Fibroblast of villous mesenchyme (primary cell): ENCODE measurements at places on chromosomes 6 and 20. TPM values are rescaled to one million over a fixed set of nuclear protein-coding genes. Genes with fewer than 3 reads are reported as not detected.

DNA sequence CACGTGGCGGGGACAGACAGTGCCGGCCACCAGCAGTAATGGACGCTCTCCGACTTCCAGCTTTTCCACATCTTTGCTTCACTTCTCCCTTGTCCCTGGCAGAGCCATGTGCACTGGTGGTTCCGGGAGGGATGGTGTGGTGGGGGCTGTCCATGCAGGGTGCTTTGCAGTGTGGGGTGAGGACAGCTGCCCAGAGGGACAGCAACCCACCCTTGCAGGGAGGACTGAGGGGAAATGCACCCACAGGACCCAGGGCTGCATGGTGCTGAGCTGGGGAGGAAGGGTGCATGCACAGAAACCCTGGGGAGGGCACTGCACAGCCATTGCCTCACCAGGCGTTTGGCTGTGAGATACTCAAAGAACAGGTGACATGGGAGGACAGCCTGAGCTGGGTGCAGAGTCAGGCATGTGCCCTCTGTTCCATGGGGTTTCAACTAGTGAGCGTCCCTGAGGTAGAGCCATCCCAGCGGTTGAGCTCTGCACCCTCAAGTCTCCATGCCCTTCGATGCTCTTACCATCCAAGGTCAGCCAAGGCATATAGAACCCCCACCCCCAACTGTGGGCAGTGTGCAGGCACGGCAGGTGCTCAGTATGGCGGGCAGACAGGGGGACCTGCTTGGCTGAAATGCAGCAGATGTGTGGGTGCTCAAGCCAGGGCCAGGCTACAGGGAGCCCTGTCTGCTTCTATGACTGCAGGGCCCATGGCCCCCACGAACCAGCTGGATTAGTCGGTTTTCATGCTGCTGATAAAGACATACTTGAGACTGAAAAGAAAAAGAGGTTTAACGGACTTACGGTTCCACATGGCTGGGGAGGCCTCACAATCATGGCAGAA lies 239.7 kb downstream of the TTLL2 start:
- no peak for DNase-seq

CRIP3 gene
- total RNA-seq, result not detected in 2 replicates

DNA sequence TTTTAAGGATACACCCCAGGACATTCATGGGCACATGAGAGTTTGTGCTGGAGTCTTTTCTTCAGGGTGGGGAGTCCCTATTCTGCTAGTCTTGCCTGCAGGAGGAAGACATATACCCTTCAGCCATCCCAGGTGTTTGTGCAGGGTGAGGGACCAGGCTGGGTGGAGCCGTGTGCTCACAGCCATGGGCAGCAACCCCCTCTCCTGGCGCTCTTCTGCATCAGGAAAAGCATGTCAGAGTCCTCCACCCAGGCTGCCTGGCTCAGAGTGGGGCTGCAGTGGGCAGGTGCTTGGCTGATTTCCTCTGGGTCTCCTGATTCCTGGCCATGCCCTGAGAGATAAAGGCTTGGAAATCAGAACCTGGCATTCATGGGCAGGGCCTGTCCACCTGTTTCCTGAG lies 22.7 kb upstream of the MLN start:
- no peak for DNase-seq

DNA sequence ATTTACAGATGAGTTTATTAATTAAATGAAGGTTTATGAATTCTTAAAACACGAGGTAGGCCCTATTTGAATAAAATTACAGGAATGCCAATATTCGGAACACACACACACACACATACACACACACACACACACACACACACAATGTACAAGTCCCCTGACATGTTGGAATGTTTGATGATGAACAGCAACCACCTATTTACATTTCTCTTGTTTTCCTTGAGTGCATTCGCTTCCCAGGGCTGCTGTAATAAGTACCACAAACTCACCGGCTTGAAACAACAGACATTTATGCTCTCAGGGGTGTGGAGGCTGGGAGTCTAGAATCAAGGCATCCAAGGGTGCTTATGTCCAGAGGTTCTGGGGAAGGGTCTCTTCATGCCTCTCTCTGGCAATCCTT lies 90.3 kb downstream of the SLC22A3 start:
- peak; percentile 61 for DNase-seq

DPPA5 gene
- not detected in 2 replicates for total RNA-seq

DNA sequence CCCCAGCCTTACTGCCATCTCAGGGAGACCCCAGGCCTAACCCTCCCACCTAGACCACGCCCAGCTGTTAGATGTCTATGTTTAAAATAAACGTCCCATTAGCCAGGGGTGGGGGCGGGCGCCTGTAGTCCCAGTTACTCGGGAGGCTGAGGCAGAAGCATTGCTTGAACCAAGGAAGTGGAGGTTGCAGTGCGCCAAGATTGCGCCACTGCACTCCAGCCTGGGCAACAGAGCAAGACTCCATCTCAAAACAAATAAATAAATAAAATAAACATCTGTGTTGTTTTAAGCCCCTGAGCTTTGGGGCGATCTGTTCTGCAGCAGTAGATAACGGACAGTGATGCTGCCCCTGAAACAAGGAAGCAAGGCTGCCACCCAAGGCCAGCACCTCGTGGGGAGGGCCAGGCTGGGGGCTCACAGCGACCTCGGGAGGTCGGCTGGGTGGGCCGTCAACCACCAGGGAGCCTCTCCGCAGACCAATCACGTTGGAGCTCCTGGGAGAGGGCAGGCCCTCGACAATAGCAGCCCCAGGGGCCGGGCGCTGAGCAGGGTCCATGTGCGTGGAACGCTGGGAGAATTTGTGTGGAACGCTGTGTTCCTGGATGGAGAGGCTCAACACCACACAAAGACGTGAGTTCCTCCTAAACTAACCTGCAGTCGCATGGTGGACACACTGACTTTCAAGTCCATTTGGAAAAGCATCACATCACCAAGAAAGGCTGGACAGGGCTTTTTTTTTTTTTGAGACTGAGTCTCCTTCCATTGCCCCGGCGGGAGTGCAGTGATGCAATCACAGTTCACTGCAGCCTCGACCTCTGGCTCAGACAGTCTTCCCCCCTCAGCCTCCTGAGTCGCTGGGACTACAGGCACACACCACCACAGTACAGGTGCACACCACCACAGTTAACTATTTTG lies 1.0 kb upstream of the HELZ2 start:
- DNase-seq, result peak; percentile 43

GRCh38 chr6:11796829-11797228 lies 18.2 kb upstream of the ADTRP start:
- DNase-seq, result no peak

PHACTR3 gene
- total RNA-seq, result not detected in 2 replicates

OVOL2 gene
- total RNA-seq, result not detected in 2 replicates

DNA sequence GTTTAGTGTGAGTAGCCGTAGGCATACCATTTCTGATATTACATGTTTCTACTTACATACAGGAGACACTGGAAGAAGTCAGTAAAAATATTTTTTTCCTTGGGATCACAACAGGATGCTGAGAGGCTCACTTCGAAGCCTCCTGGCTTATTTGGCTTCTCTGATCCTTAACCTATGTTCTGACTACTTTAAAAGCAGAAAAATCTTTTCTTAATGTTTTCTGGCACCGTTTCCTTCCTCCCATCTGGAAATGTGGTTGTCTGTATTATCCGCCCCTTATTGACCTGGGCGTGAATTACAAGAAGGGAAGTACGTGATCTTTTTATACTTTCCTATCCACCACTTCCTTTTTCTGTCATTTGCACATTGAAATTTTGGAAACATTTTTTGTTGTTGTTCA lies 379.6 kb downstream of the COL12A1 start:
- peak; percentile 11 for DNase-seq

- no peak for DNase-seq
Observed at GRCh38 chr6:2581011-2581410, 169.7 kb downstream of the MYLK4 start.

- DNase-seq, result no peak
Observed at GRCh38 chr6:163620670-163621330, 206.3 kb downstream of the QKI start.

SNTA1 gene
- 6.0 and 20.3 TPM in 2 replicates for total RNA-seq

DNA sequence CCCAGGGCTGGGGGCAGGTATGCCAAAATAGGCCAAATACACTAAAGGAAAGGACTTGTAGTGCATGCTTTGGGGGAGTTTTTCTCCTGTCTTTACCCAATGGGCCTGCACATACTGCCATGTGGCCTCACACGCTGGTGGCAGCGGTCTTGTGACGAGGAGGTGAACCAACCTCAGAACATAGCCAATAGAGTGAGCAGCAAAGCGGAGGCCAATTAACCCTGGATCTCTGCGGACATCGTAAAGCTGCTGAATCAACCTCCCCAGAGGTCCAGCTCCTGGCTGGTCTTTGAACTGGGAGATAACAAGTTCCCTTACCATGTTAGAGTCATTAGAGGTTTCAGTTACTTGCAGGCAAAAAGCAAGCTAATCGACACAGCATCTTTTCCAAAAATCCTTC lies 280.1 kb downstream of the PREX1 start:
- DNase-seq, result no peak

- DNase-seq, result no peak
Observed at GRCh38 chr6:76072562-76072961, at the start of gene IMPG1. Gene IMPG1 (minus strand): TSS chr6:76072662. CDS start chr6:76072488, 174 bp downstream.

DNA sequence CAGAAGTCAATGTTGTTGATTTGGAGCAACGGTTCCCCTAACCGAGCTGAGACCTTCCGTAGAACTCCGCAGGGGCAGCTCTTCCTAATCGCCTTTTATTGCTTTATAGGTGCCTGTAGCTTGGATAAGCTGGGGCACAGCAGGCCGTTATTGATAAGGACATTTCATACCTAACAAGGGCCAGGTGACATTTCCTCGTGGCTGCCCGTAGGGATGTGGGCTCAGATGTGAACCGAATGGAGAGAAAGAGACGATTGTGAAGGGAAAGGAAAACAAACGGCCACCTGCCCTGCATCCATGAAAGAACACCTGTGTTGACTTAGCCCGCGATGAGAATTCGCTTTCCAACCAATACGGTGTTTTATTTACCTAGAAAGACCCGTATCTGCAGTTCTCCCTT lies 53.3 kb upstream of the DACT2 start:
- no peak for DNase-seq

DNA sequence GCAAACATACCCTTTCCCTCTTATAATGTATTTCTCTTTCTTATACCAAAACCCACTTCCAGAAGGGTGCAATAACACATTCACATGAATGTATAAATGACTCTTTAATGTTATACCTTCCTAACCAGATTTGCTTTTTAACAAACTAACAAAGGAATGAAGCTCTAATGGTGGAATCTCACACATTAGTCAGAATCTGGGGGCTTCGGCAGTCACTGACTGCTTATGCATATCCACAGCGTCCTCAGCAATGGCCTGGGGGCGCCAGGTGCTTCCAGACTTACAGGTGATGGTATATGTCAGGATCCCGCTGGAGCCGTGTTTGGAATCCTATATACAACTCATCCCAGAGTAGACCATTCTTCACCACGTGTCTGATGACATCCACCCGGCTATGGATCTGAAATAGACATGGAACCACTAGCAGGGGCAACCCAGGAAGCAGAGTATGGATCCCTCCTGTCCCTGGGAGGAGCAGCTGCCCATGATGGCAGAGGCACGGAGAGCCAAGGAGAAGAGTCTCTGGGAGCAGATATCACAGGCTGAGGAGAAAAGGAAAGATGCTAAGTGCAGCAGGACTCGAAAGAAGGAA lies 150.8 kb upstream of the RIPOR2 start:
- no peak for DNase-seq

GRCh38 chr6:2510316-2510715 lies 240.4 kb downstream of the MYLK4 start:
- DNase-seq, result no peak

GRCh38 chr6:36739947-36740817 lies 42.6 kb downstream of the RAB44 start:
- no peak for DNase-seq
